ENCODE measurements at places on chromosomes 5 and 9. TPM values are rescaled to one million over a fixed set of nuclear protein-coding genes. Genes with fewer than 3 reads are reported as not detected.

- H3K27me3 ChIP-seq: peaks cover 2% of the 10 kb centered on the region
- no peaks in the 10 kb centered on the region for H3K36me3 ChIP-seq
- H3K4me1 ChIP-seq: peaks cover under 1% of the 10 kb centered on the region
- H3K4me3 ChIP-seq: no peak overlapping the region
- peak; percentile 33 for DNase-seq
- H3K27ac ChIP-seq: no peak overlapping the region
Measured at GRCh38 chr9:130542457-130543228, 36.7 kb upstream of the FUBP3 start.

GRCh38 chr5:139901986-139902385, 106.4 kb downstream of the PSD2 start:
- H3K36me3 ChIP-seq: no peaks in the 10 kb centered on the region
- peaks cover 38% of the 10 kb centered on the region for H3K27me3 ChIP-seq
- DNase-seq: no peak
- H3K4me1 ChIP-seq: no peaks in the 10 kb centered on the region
- H3K4me3 ChIP-seq: no peak overlapping the region

GRCh38 chr5:116343961-116344360, 230.7 kb downstream of the SEMA6A start:
- H3K4me1 ChIP-seq: no peaks in the 10 kb centered on the region
- DNase-seq: no peak
- H3K36me3 ChIP-seq: no peaks in the 10 kb centered on the region
- H3K27ac ChIP-seq: no peak overlapping the region
- no peaks in the 10 kb centered on the region for H3K27me3 ChIP-seq
- no peak overlapping the region for H3K4me3 ChIP-seq

DNA sequence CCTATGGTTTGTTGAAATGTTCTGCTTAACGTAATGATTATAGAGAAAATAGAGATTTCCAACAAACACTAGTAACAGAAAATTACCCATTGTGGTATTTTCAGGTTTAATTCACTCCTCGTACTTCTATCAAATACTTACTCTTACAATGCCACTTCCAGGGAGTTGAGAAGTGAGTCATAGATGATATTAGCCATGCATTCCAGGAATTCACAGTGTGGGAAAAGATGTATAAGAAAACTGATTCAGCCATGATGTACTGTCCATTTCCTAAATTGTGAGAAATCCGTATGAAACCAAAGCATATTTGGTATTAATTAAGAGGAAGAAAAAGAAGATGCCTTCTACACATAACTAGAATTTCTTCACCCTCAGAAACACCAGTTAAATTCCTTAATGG, 1854.6 kb upstream of the WWC1 start:
- no peak overlapping the region for H3K27ac ChIP-seq
- H3K36me3 ChIP-seq: no peaks in the 10 kb centered on the region

- peaks cover 13% of the 10 kb centered on the region for H3K36me3 ChIP-seq
- H3K27me3 ChIP-seq: no peaks in the 10 kb centered on the region
- H3K4me3 ChIP-seq: no peak overlapping the region
- peak; percentile 39 for DNase-seq
- H3K27ac ChIP-seq: no peak overlapping the region
Measured at GRCh38 chr5:132877938-132878337, 4.5 kb downstream of the LEAP2 start.

DNA sequence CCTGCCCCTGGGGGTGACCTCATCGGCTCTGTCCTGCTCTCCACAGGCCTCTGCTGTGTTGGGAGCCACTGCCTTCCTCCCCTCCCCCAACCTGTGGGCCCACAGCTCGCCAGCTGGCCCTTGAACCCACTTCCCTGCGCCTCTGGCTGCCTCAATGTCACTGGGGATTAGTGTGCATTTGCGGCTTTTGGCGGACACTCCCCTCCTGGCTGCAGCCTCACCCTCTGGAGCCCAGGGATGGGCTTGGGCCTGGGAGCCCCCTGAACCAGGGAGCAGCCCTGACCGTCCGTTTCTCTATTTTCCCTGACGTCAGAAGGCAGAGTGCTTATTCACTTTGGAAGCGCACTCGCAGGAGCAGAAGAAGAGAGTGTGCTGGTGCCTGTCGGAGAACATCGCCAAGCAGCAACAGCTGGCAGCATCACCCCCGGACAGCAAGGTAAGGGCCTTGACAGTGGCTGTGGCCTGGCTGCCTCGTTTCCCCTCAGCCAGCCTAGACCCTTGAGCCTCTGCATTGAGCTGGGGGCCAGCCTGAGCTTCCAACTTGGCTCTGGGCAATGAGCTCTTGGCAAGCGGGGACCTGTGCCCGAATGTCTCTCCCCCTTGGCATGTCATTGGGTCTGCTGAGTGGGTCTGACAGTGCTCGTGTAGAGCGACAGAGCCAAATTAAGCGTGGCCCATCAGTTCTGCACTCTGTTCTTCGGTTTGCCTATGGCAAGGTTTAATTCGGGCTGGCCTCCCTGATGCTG, 73.1 kb downstream of the RGS3 start:
- no peak overlapping the region for H3K27ac ChIP-seq
- no peak overlapping the region for H3K4me3 ChIP-seq
- peak; percentile 15 for DNase-seq
- H3K36me3 ChIP-seq: peaks cover 2% of the 10 kb centered on the region
- peaks cover 8% of the 10 kb centered on the region for H3K4me1 ChIP-seq

GRCh38 chr9:2602704-2603116, 18.9 kb upstream of the VLDLR start:
- no peak overlapping the region for H3K4me3 ChIP-seq
- no peak for DNase-seq
- no peak overlapping the region for H3K27ac ChIP-seq

- no peak for DNase-seq
- no peaks in the 10 kb centered on the region for H3K27me3 ChIP-seq
- peaks cover 4% of the 10 kb centered on the region for H3K36me3 ChIP-seq
- H3K4me1 ChIP-seq: no peaks in the 10 kb centered on the region
- no peak overlapping the region for H3K4me3 ChIP-seq
- H3K27ac ChIP-seq: no peak overlapping the region
Measured at GRCh38 chr5:9140711-9141110, 405.2 kb downstream of the SEMA5A start.

DNA sequence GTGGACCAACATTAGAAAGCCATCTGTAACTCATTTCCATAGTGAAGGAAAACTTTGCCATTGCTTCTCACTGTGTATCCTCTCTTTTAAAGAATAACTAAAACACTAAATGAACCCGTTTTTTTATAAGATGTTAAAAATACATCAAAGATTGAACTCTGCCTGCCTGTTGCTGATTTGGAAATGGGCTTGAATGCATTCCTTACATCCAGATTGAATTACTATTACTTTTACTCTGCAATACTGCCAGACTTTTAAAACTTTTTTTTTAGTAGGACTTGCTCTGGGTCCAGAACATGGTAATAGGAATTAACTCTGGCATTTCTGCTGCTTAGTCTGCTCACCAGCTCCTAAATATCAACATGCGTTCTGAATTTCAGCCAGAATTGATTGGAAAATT, 176.8 kb upstream of the PAPPA start:
- no peaks in the 10 kb centered on the region for H3K27me3 ChIP-seq
- H3K4me3 ChIP-seq: no peak overlapping the region
- no peaks in the 10 kb centered on the region for H3K36me3 ChIP-seq
- no peak overlapping the region for H3K27ac ChIP-seq
- no peaks in the 10 kb centered on the region for H3K4me1 ChIP-seq
- no peak for DNase-seq

DNA sequence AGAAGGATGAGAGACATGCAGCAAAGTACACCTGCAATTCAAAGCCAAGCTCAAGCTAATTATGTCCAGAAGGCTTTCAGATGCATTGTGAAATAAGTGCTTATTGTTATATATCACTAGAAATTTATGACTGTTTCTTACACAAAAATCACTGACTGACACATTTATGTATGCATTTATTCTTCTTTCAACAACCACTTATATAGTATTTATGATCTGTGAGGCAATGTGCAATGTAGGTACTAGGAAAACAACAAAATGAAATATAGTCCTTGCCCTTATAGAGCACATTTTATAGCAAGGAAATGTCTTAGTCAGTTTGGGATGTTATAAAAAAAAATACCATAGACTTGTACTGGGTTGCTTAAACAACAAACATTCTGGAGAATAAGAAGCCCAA, 167.6 kb downstream of the YIPF5 start:
- DNase-seq: no peak
- no peak overlapping the region for H3K27ac ChIP-seq
- no peaks in the 10 kb centered on the region for H3K36me3 ChIP-seq
- H3K27me3 ChIP-seq: no peaks in the 10 kb centered on the region
- no peaks in the 10 kb centered on the region for H3K4me1 ChIP-seq
- no peak overlapping the region for H3K4me3 ChIP-seq

DNA sequence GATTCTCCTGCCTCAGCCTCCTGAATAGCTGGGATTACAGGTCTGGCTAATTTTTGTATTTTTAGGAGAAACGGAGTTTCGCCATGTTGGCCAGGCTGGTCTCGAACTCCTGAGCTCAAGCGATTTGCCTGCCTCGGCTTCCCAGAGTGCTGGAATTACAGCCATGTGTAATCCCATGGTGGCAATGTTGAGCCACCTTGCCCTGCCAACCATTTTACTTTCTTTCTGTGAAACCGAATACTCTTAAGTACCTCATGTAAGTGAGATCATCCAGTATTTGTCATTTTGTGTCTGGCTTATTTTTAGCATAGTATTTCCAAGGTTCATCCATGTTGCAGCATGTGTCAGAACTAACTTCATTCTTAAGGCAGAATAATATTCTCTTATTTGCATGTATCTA, 8.2 kb downstream of the PRRC2B start:
- H3K27ac ChIP-seq: peak overlapping the region; percentile 86
- H3K36me3 ChIP-seq: no peaks in the 10 kb centered on the region
- peaks cover 48% of the 10 kb centered on the region for H3K4me1 ChIP-seq
- peak; percentile 82 for DNase-seq
- no peaks in the 10 kb centered on the region for H3K27me3 ChIP-seq

DNA sequence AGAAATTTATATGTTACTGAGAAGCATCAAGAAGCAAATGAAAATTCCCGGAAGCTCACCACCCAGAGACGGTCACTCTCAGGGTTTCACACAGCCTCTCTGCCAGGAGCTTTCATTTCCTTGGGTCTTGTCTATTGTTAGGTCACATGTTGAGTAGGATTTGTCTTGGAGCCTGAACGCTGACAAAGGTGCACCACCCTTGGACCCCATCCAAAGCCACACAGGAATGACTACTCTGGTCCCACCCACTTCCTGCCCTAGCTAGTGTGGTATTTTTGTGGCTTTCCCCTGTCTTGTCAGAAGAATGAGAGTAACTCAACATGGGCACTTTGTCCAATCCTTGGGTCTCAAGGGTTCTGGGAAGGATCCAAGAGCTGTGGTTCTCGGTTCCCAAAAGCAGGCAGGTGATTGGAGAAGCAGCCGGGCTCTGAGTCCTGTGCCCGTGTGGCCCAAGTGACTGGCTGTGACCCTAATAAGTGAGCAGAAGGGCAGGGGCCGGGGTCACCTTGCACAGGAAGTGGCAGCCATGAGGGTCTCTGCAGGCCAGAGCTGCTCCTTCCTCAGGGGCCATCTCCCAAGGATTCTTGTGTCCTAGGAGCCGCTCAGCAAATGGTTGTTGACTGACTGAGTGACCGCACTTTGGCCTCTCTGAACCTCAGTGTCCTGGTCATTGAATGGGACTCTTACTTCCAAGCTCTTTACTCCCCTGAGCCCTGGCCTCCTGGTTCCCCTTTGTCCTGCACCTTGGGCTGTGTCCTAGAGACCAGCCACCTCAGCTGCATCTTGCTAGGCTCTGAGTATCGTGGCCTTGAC, 6.9 kb downstream of the FGD3 start:
- H3K27me3 ChIP-seq: no peaks in the 10 kb centered on the region
- H3K27ac ChIP-seq: no peak overlapping the region
- H3K4me1 ChIP-seq: no peaks in the 10 kb centered on the region

DNA sequence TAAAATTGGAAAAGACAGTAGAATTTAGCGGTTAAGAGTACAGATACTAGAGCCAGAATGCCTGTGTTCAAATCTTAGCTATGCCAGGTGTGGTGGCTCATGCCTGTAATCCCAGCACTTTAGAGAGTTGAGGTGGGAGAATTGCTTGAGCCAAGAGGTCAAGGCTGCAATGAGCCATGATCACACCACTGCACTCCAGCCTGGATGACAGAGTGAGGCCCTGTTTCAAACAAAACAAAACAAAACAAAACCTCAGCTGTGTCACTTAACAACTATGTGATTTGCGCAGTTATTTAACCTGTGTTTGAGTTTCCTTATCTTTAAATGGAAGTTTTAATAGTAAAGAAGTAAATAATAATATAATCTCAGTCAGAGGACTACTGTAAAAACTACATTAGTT, 68.3 kb downstream of the TBCA start:
- H3K4me3 ChIP-seq: no peak overlapping the region
- H3K27ac ChIP-seq: no peak overlapping the region
- H3K27me3 ChIP-seq: no peaks in the 10 kb centered on the region
- no peaks in the 10 kb centered on the region for H3K4me1 ChIP-seq
- no peaks in the 10 kb centered on the region for H3K36me3 ChIP-seq
- DNase-seq: no peak

GRCh38 chr5:179792612-179793467, 946 bp upstream of the LTC4S start:
- H3K27ac ChIP-seq: no peak overlapping the region
- H3K4me1 ChIP-seq: peaks cover 6% of the 10 kb centered on the region
- no peak overlapping the region for H3K4me3 ChIP-seq
- H3K27me3 ChIP-seq: no peaks in the 10 kb centered on the region

DNA sequence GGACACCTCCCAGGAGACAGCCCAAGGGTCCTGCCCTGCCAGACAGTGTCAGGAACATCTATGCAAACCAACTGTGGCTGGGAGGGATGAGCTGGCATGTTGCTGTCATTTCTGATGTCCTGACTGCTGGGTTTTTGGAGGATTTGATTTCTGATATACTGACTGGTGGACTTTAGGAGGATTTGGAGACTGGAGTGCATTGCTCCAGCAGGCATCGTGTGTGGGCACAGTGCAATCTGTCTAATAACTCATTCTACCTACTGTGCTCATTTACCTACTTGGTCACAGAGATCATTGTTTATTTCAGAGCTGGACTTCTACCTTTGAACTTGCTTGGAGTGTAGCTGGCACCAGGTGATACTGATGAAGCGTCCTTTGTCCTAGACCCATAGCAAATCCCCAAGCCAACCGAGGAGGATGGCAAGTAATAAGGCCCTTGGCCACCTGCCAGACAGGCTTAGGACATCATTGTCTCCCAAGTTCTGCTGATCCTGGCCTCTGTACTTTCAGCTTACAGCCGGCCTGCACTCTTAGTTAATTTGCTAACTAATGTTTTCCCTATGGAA, 124.3 kb upstream of the ICE1 start:
- no peaks in the 10 kb centered on the region for H3K36me3 ChIP-seq
- no peaks in the 10 kb centered on the region for H3K27me3 ChIP-seq
- H3K27ac ChIP-seq: no peak overlapping the region
- DNase-seq: no peak
- H3K4me1 ChIP-seq: no peaks in the 10 kb centered on the region

GRCh38 chr5:126192226-126192625, 231.0 kb upstream of the GRAMD2B start:
- H3K27me3 ChIP-seq: no peaks in the 10 kb centered on the region
- H3K27ac ChIP-seq: no peak overlapping the region
- DNase-seq: peak; percentile 77
- H3K4me1 ChIP-seq: no peaks in the 10 kb centered on the region
- no peaks in the 10 kb centered on the region for H3K36me3 ChIP-seq

Gene AJM1
- 1.8 TPM for total RNA-seq

Gene MVB12B
- 2.3 TPM for total RNA-seq

Gene TIMD4
- not detected for total RNA-seq
